ENCODE measurements at places on chromosomes 16 and 17.

GRCh38 chr16:30903596-30903995, 7.2 kb downstream of the CTF1 start:
- peak; percentile 77 for DNase-seq

- no peak for DNase-seq
Measured at GRCh38 chr16:15611610-15612009, 31.3 kb downstream of the MARF1 start.

DNA sequence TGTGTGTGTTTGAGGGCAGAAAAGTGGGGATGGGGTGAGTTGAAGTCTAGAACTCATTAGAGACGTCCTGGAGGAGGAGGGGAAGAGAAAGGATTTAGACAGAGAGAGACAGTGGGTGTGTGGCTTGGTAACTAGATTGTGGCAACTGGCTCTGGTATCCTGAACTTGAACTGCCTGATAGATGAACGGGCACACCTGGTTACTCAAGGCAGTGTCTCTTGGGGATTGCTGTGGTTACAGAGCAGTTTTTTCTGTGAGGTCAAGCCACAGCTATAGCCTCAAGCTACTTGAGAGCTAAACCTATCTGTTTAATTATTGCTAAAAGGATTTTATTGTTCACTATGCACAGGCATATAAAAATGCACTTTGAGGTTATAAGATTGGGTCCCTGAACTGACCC, 29.8 kb upstream of the MYH2 start:
- DNase-seq, result no peak

- DNase-seq, result no peak
Measured at GRCh38 chr16:66508248-66508913, 41.5 kb downstream of the TK2 start.

DNA sequence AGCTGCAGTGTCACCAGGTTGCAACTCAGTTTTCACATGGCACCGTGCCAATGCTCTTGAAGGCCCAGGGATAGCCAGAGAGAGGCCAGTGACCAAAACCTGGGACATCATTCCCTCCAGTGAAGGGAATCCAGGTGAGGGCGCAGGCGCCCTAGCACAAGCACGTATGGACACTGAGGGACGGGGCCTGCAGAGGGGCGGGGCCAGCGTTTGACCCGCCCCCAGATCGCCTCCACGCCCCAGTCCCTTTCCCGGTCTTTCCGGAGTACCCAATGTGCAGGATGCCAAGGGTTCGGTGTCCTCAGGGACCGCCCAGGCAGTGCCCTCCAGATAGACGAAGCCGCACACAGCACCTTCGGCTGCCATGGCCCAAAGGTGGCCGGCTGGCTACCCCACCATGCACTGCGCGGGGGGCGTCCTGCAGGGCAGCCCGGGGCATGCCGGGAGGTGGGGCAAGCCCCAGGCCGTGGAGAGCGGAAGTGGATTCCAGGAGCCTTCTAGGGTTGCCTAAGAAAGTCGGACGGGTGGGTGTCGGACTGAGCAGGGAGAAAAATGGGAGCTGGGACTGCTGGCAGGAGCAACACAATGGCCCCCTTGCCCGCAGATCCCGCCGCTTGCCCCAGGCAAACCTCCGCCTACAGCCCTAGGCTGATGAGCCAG, 4.6 kb downstream of the SLC12A4 start:
- DNase-seq, result no peak

GRCh38 chr16:10016752-10017151, 165.5 kb downstream of the GRIN2A start:
- DNase-seq, result no peak

DNA sequence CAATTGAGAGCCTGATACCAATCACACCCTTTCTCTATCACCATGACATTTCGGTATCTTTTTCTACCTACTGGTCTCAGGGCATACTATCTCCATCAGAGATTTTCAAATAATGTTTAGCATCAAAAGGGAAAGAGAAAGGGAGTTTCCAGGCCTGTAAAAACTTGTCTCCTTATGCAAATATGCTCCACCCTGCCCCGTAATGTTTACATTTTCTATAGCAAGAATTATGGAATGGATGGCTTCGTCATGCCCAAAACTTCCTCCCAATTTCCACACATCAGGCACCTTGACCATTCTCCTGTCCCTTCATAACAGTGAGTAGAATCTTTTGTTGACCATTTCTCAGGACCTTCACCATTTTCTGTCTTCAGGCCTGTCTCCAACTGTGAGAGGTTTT, 30.9 kb upstream of the HLF start:
- no peak for DNase-seq

DNA sequence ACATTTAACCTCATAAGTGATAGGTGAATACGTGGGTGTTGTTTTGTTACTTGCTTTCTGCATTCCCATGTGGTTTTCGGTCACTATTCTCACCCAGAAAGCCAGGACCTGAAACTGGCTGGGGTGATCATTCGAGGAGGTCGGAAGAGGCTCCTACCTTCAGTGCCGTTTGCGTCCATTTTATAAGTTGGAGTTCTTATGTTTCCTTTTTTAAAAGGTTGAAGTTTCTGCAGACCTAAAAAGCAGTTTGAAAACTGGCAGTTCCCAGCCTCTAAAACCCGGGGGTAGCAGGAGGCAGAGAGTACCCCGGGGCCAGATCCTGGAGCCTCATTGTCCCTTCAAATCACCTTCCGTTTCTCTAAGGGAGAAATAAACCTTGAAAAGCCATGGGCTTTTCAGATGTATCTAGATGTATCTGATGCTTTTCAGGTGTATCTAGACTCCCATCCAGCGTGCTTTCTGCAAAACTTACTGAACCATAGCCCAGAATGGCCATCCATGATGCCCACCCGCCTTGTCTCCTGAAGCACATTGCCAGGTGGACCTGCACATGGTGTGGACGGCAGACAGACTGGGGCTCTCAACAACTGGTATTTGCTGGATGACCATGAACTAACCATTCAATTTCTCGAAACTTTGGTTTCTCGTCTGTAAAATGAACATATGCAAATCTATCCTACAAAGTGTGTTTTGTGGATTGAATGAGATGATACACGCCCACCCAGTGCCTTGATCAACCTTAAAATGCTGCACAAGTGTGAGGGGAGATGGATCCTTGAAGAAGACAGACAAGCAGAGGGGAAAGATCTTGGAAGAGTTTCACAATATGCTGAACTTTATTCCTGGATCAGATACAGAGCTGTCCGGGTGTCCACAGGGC, 1.3 kb downstream of the NLRC5 start:
- DNase-seq, result no peak

DNA sequence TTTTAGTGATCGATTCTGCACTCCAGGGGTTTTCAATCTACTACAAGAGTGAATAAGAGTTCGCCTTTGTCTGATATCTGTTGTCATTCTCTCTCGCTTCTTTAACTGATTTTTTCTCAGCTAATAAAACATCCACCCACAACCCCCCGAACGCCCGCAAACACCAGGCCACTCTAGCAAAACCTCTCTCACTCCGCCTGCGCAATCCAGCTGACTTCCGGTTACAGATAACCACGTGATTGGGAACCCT, 338 bp upstream of the RPL19 start:
- peak; percentile 97 for DNase-seq

DNA sequence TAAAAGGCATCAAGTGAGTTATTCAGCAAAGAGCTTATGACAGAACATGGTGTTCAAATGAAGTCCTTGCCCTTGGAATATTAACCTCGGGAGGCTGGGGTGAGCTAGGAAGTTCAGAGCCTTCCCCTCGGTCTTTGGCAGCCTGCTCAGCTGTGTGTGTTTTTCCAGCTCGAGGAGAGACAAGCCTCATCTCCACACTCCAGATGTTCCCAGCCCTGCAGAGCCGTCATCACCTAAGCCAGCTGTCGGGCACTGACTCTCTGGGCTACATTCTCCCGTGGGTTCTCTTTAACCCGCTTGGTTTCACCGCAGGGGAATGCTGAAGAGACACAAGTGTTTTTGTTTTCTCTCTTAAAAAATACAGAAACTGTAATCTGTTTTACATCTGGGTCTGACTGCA, 47.1 kb downstream of the IRX3 start:
- DNase-seq, result no peak

GRCh38 chr17:49121696-49122292, 10.8 kb upstream of the B4GALNT2 start:
- DNase-seq, result no peak

- no peak for DNase-seq
Measured at GRCh38 chr17:61305024-61305423, 94.6 kb upstream of the TBX2 start.

DNA sequence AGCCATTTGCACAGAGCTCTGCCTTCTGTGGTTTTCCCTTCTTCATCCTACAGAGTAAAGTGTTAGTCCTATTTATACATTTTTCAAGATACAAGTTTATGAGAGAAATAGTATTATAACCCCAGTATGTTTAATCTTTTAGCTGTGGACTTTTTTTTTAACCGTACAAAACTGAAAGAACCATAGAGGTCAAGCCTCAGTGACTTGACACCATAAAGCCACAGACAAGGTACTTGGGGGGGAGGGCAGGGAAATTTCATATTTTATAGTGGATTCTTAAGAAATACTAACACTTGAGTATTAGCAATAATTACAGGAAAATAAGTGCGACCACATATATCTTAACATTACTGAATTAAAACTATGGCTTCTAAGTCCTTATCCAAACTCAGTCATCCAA, 17.0 kb upstream of the RAB11FIP4 start:
- DNase-seq, result no peak

GRCh38 chr16:25916037-25916436, 224.3 kb downstream of the HS3ST4 start:
- no peak for DNase-seq

Data from hematopoietic multipotent progenitor cell treated with erythropoietin and hydrocortisone succinate and interleukin-3 and kit ligand, for 8 days (in vitro differentiated cells).